ENCODE measurements at places on chromosomes 4 and X.

GRCh38 chr4:154084864-154085263 is 296.0 kb upstream of the SFRP2 start:
- no peak for DNase-seq

DNA sequence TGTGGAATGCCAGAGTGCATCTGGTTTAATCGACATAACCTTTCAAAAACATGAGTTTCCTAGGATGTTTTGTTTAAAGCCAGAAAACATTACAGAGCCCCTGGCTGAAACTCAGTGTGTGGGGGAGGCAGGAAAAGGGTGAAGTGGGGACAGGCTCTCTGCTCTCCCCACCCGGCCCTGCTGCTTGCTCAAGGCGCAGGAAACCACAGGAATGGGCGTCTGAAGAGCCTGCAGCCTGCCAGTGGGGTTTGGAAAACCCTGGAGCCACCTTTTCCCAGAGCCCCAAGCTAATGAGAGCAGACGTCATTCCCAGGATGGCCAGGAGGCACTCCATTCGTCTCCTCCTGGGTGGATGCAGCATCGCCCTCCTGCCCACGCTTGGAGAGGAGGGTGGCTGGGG is 240.6 kb downstream of the AFAP1 start:
- DNase-seq, result no peak

DNA sequence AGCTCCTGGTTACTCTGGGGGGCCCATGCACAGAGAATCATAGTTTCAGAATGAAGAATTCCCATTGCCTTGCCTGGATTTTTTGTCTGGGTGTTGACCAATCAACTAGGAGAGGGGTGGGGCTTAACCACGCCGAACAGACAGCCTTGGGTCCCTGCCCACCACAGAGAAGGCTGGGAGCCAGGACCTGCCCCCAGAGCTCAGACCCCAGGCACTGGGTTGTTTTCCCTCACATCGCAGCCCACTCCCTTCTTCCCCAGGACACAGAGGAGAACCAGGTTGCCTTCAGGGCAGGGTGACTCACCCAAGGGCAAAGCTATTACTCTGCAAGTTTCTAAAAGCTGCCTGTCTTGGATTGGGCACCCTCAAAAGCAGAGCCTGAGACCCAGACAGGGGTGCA is 23.3 kb upstream of the CRMP1 start:
- DNase-seq, result no peak

GRCh38 chr4:91746551-91746950 is 557.2 kb upstream of the GRID2 start:
- DNase-seq, result no peak

GRCh38 chr4:6535706-6536105 is 39.3 kb upstream of the MAN2B2 start:
- no peak for DNase-seq

Data from neuronal stem cell (in vitro differentiated cells).